ENCODE measurements at places on chromosomes 3 and 15.
A peak's percentile ranks its signal among the peaks of the same experiment; 100 is the strongest.

DNA sequence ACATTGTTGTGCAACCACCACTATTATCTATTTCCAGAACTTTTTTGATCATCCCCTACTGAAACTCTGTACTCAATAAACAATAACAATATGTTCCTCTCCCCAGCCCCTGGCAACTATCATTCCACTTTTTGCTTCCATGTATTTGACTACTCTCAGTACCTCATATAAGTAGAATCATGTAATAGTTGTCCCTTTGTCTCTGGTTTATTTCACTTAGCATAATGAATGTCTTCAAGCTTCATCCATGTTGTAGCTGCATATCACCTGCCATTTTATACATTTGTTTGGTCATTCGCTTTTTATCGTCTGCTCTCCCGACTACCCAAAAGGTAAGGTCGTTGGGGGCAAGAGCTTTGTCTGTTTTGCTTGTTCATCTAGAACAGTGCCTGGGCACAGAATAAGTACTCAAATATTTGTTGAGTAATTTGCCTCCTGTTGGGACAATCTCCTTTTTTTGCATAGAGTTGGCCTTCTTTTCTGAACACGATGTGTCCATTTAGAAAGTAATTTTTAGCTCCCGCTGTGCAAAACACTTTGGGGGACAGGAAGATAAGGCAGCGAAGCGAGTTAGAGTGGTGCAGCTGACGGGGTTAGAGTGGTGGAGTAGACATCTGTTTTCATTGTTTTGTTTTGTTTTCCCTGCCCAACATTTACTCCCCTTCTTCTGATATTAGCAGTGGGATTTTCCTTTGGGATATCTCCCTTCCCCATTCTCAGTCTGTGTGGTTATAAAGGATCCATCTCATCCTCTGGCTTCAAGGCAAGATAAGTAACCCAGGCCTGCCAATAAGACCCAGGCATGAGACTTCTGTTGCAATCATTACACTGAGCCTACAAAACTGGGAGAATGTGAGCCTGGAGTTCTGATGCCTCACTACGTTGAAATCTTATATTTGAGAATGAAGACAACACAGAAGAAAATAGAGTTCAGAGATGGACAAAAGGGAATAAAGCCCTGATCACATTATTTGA, 83.4 kb upstream of the RNU6-1 start:
- DNase-seq = no peak

GRCh38 chr3:63652066-63652725, at the start of gene SNTN:
Gene SNTN (plus strand): TSS chr3:63652675. CDS start chr3:63652688, 13 bp downstream.
- no peak for DNase-seq

GRCh38 chr3:42275217-42275616, 9.2 kb upstream of the CCK start:
- no peak for DNase-seq

DNA sequence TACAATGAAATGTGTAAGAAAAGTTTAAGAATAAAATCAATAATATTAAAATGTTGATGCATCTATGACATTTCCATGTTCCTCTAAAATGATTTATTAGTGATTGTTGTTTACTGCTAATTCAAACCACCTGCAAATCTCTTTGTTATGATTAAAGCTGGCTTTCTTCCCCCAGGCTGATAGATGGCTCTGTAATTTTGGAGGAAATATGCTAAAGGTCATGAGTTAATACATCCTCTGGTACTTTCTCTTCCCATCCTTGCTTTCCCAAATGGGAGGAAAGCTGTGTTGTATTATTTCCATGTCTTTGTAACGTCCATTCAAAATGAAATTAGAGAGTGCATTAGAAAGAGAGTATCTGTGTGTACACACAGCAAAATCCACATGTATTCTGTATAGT, 139.5 kb upstream of the TMCO5A start:
- no peak for DNase-seq

- no peak for DNase-seq
Measured at GRCh38 chr3:71684757-71685386, 40.3 kb downstream of the EIF4E3 start.

DNA sequence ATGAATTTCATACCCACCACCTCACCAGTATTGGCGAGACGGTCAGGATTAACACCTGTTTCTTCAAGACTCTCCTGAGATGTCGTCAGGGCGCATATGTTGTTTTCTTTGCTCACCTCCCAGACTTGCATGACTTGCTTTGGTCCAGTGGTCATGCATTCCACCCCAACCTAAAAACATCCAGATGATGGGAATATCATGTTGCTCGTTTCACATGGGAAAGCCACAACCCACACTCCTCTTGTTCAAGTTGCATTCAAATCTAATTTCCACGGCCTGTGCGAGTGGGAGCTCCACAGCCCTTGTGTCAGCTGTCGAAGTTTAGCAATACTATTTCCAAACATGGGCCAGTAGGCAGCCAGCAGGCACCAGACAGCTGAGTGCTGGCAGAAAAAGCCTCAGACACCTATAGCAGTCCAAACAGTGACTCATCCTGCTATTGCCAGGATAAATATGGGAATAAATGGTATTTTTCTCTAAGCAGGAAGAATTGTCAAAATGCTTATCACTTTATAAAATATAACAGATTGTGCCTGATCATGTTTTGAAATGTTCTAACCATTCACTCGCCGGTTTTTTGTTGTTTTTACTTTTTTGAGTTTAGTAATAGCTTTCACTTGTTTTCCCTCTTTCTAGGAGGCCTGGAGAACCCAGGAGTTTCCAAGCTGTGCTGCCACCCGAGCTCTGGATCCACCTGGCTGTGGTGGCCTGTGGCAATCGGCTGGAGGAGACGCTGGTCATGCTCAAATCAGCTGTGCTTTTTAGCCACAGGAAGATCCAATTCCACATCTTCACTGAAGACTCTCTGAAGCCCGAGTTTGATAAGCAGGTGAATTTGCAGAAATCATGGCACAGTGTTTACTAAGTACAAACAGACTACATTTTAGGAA, 20.1 kb downstream of the GXYLT2 start:
- DNase-seq = peak; percentile 56

DNA sequence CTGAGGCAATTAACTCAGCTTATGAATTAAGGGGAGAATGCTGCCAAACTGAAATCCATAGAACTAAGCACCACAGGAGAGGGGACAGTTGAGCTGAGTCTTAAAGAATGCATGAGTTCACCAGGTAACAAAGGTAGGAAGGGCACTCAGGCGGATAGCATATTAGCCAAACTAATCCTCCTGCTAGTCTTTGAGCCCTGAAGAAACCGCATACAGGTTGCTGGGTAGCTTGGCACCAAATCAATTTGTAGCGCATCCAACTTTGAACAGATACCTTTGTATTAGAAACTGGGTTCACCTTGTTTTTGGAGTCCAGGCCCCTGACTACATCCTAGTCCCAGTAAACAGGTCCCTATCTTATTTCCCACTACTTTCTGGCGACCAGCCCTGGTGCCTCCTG, 93.7 kb downstream of the FRMD4B start:
- no peak for DNase-seq

DNA sequence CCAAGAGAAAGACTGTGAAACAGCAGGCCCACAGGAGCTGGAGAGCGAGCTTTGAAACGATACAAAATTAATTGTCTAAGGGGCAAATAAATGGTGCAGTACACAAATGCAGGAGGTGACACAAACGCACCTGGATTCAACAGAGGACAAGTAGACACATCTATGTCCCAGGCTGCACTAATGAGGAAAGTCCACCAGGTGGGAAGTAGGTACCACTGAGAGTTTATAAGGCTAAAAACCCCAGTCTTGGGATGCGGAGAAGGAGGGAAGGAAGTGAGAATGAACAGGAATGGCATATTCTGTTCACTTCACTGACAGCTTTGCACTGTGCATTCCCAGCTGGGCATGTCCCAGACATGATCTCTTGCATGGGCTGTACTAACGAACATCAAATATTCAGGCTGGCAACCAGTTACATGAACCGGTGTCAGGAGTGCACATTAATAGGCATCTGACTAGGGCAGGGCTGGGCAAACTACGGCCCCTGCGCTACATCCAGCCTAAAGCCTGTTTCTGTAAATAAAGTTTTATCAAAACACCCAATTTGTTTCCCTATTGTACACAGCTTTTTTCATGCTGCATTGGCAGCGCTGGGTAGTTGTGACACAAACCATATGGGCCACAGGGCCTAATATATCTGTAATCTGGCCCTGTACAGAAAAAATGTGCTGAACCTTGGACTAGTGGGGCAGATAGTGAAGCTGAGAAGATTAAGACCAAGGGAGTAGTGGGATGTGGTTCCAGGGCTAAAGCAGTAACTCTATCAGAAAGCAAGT, 107.0 kb downstream of the IGF2BP2 start:
- DNase-seq = no peak

DNA sequence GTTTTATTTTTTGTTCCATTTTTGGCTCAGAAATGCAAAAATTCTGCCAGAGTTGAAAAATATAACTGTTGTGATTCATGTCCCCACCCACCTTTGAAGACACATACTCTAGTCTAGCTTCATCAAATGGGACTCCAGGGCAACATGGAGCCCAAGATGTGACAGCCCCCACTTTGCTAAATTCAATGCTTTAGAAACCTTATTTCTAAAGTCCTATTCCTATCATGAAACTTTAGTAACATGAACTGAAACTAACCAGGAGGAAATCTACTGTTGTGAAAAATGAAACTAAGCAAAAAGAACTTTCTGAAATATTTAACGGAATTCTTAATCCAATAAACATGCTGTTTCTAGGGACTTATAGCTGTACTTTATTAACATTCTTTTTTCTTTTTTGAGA, 20.3 kb downstream of the UBP1 start:
- no peak for DNase-seq

- peak; percentile 46 for DNase-seq
Measured at GRCh38 chr15:91849749-91850161, 3.8 kb upstream of the SLCO3A1 start.

DNA sequence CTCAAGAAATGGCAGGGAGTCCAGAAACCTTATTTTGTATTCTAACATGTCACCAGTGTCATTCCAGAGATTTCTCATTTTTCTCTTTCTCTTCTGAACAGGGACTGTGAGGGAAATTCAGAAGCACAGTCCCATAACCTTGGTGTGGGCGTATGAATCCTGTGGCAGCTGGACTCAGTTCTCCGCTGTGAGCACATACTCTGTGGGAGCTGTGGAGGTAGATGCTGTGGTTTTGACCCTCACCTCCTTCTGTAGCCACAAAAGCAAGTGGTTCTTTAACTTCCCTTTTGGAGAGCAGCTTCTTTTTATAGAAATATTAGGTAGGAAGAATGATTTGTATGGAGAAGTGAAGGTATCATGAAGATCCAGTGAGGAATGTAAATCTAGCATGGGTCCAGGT, 13.4 kb downstream of the TMEM207 start:
- DNase-seq = no peak

GRCh38 chr3:128112357-128112968, 11.1 kb downstream of the RUVBL1 start:
- DNase-seq = peak; percentile 83

DNA sequence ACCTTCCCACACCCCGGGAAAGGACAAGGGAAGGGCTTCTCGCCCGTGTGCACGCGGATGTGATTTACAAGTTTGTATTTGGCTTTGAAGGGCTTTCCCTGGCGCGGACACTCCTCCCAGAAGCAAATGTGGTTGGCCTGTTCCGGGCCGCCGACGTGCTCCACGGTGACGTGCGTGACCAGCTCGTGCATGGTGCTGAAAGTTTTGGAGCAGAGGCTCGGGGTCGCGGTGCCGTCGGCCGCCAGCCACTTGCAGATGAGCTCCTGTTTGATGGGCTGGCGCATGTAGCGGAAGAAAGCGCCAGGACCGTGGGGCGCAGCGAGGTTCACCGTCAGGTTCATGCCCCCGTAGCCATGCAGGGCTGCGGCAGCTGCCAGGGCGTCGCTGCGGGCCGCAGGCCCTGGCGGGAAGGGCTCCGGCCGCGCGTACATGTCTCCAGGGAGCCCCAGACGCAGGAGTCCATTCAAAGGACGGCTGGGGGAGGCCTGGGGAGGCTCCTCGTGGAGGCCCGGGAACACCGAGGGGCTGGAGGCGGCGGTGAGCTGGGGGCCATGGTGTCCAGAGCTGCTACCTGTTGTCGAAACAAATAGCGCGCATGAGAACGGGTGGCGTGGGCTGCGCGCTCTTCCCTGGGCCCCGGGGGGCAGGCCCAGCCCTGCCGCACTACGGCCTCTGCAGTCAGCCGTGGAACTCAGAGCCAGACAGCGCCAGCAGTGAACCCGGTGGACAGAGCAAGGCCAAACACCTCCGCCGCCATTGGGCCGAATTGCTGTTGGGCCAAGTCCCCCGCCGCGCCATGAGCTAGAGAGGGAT, 10.2 kb downstream of the ZIC4 start:
- no peak for DNase-seq

GRCh38 chr15:25733036-25733855, 129.9 kb downstream of the ATP10A start:
- DNase-seq = no peak

GRCh38 chr15:81379269-81379668, 5.3 kb upstream of the TMC3 start:
- DNase-seq = no peak

- peak; percentile 61 for DNase-seq
Measured at GRCh38 chr3:191246630-191247029, 47.6 kb downstream of the OSTN start.

DNA sequence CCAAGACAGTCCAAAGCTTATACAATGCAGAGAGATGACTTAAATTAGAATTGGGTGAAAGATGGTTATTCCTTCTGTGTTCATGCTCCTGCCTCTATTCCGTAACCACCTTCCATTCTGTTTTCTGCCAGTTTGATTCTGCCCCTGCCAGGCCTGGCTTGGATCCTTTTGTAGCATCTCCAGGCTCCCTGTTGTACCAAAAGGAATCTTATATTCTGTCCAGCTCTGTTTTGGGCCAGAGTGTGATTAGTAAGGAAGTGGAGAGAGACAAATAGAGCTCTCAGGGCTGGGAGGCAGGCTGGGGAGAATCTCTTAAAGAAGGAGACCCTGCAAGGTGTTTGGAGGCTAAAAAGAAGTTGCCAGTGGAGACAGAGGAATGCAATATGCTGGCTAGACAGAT, 63.8 kb downstream of the KCNAB1 start:
- no peak for DNase-seq

- no peak for DNase-seq
Measured at GRCh38 chr3:66023738-66024385, 14.9 kb downstream of the MAGI1 start.

DNA sequence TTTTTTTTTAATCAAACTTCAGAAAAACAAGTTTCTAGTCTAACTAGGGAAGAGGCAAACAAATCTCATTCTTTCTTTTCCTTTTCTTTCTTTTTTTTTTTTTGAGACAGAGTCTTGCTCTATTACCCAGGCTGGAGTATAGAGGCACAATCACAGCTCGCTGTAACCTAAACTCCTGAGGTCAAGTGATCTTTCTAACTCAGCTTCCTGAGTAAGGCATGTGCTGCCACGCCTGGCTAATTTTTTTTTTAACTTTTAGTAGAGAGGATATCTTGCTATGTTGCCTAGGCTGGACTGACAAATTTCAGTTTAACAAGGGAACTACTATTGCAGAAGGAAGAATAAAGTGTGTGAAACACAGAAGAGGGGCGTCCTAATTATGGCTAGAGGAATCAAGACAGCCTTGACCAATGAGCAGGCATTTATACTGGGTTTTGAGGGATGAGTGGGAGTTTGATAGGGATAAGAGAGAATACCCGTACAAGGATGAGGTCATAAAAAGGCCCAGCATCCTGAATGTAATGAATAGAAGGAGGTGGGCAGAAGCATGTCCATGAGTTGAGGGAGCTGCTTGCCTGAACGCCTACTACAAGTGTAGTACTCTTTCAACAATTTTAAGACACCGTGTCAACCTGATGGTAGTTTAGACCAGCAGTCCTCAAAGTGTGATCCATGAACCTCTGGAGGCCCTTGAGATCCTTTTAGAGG, 6.7 kb upstream of the ZFAND6 start:
- peak; percentile 18 for DNase-seq
